ENCODE measurements at places on chromosomes 5 and 9.

- no peak for DNase-seq
These were observed 58.0 kb downstream of the PLAC8L1 start for GRCh38 chr5:146047396-146047795.

DNA sequence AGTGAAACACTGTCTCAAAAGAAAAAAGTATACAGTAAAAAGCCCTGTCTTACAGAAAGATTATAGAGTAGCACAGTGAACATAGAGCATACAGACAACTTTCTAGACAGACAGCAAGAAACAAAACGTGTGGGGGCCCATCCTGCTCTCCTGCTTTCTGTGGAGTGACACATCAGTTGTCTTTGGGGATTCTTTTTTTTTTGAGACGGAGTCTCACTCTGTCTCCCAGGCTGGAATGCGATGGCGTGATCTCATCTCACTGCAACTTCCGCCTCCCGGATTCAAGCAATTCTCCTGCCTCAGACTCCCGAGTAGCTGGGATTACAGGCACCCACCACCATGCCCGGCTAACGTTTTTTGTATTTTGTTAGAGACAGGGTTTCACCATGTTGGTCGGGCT is 14.9 kb downstream of the CDHR2 start:
- DNase-seq = no peak

GRCh38 chr9:110555551-110556331 is 23.8 kb downstream of the SVEP1 start:
- no peak for DNase-seq

- DNase-seq = no peak
These were observed 78.6 kb upstream of the FBXL7 start for GRCh38 chr5:15421381-15421780.

GRCh38 chr5:59387127-59387526 is 506.4 kb downstream of the PDE4D start:
- no peak for DNase-seq

DNA sequence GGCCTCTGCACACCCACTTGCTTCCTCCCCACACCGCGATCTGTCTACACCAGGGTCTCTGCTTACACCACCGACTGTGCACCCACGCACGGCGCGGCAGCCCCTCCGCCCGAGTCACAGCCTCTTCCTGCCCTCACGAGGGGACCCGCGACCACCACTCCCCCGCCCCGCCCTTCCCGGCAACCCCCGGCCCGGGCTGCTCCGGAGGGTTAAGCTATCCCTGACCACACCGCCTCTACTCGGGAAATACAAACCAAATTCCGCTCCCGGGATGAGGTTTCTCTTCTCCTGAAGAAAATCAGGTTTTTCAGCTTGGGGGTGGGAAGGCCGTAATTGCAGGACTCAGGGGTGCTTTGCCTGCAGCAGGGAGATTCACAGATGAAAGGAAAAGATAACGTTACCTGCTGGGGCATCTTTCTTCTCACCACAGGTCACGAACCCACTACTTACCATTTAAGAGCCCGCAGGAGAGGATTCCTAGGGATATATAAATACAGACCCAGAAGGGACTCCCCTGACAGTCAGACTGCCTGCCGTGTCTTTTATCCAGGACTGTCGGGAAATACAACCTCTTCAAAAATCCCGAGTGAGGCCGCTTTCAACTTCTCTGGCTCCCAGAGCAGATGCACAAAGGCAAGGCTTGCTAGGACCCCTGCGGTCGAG is 63.5 kb downstream of the ROR2 start:
- DNase-seq = no peak

GRCh38 chr9:14479163-14479560 is 165.2 kb upstream of the NFIB start:
- no peak for DNase-seq

DNA sequence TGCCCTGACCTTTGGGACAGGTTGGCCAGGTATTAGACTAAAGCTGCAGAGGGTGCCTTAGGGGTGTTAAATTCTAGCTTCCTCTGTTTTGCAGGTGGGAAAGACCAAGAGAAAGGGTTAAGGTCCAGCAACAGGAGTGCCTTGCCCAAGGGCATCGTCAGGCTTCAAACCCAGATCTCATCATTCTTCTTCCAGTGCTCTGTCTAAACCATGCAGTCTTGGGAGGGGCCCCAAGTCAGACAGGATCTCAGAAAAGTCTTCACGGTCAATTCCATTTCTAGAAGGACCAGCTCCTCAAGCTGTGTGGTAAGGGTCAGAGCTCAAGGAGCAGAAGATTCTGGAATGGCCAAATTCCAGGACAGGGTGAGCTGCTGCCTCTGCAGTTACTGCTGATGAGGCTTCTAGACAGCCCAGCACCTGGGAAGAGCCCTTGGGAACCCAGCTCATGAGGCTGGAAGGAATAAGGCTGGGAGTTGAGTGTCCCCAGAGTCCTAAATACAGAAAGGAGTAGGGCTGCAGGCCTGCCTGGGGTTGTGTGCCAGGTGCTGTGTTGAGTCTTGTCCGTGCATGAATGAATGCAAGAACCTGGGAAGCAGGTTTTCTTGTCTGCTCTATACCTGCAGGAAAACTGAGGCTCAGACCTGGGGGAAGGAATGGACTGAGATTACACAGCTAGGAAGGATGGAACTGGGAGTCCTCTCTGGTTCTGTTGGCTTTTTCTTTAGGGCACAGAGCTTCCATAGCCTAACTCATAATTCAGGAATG is 69.3 kb downstream of the WWC1 start:
- no peak for DNase-seq

GRCh38 chr5:176535664-176536131 is 1.5 kb downstream of the RNF44 start:
- DNase-seq = no peak

DNA sequence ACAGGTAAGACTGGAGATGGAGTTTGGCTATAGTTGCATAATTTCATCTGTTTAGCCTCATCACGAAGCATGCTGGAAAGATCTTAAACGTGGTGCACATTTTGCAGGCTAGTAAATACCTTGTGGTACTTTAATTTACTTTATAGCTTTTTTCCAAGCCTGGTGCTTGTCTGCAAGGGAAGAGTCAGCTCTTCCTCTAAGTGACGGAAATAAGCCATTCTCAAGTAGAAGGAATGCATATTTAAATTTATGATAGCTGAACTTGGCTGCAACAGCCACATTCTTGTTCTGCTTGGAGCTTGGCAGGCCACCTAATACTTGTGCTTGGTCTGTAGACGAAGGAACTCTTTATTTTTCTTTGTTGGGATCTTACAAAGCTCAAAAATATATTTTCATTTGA is 188.0 kb upstream of the PIK3R1 start:
- no peak for DNase-seq

- no peak for DNase-seq
These were observed 64.3 kb downstream of the CXXC5 start for GRCh38 chr5:139712412-139712811.

DNA sequence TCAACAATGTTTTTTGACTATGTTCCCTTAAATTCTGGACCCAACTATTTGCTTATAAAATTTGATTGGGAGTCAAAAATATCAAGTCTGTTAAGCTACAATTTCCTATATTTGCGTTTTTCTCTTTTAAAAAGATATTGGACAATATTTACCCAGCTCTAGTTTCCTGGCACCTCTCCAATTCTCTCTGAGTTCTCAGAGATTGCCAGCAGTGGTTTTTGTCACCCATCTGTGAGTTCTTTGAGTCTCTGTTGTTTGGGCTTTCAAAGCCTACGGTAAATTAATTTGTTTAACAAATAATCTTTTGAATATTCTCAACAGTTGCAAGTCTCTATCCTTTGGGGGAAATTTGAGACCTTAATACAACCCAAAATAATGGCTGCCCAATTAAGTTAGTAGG is 174.2 kb upstream of the PUM3 start:
- no peak for DNase-seq

GRCh38 chr5:1805736-1806135 is 4.5 kb downstream of the NDUFS6 start:
- no peak for DNase-seq

- no peak for DNase-seq
These were observed 327.5 kb upstream of the ZNF462 start for GRCh38 chr9:106535439-106535838.

DNA sequence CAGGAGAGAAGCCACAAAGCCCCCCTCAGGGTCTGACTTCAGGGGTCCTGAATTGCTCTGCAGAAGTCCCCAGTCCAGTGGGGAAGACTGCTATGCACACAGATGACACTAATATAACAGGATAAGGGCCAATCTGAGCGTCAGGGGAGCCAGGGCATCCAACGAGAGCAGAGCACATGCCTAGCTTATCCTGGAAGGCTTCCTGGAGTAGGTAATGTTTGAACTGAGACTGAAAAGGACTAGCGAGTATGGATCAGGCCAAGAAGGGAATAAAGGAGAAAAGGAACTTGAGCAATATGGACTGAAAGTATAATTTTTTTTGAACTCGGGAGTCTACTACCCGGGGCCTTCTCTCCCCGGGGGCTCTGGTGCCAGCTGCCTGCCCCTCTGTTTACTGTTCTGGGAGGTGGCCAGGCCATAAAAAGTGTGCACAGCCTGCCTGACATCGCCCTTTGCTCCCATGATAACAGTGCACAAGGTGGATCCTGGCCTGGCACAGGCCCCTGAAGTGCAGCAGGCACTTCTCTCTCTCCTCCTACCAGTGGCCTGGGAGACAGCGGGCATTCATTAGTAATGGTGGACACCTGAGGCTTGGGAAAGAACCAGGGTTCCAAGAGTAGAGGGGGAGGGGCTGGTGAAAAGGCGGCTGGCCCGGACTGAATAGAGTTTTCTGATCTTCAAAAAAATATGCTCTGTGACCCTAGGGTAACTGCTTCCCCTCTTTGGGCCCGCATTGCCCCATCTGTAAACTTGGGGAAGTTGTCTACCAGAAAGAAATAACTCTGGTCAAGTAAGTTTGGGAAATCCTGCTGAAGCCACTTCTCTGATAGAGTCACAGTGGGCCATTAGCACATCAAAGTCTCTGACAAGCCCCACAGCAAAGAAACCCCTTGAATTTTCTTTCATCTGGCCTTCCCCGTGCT is 4.6 kb upstream of the SLC6A7 start:
- no peak for DNase-seq

DNA sequence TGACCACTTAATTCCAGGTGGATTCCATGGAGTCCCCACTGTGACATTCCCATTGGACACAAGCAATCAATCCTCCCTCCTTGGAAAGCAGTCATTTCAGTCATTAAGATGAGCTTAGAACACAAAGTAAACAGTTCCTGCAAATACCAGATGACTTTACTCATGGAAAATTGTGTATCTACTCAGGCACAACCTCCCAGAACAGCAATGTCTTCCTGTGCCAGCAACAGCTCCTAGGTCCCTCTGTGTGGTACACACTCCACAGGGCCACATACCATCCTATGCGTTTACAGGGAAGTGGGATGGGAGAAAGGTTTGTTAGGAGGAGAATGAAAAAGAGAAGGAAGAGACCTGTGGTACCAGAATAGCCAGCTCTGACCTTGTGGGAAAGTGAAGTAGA is 53.7 kb downstream of the MTMR12 start:
- DNase-seq = no peak

DNA sequence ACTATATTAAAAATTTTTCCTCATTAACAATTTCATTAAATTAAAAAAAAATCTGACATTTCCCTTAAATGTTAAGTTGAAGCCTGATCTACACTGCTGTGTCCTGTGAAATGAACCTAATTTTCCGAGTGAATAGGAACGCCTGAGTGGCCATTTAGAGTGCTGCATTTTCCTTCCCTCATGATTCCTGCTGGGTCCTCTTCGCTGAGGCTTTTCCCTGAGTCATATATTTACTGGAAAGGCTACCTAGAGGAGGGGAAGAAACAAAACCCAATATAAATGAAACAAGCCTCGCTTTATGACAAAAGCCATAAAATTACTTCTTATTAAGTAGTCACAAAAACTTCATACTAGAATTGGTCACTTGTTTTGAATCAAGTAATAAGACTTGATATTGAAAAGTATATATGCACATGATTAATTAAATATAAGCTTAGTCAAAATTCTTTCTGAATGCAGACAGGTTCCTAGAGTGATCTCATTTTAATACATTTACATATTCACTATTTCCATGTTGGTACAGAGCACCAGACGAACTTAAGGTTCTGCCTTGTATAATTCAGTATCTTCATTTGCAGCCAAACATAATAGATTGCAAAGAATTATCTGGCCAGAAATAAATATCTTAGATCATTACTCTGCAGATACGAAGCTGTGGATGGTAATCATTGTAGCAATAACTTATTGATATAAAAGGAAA is 6.3 kb upstream of the ISCA1 start:
- no peak for DNase-seq

- no peak for DNase-seq
These were observed 190.8 kb upstream of the RASA1 start for GRCh38 chr5:87076931-87077330.

DNA sequence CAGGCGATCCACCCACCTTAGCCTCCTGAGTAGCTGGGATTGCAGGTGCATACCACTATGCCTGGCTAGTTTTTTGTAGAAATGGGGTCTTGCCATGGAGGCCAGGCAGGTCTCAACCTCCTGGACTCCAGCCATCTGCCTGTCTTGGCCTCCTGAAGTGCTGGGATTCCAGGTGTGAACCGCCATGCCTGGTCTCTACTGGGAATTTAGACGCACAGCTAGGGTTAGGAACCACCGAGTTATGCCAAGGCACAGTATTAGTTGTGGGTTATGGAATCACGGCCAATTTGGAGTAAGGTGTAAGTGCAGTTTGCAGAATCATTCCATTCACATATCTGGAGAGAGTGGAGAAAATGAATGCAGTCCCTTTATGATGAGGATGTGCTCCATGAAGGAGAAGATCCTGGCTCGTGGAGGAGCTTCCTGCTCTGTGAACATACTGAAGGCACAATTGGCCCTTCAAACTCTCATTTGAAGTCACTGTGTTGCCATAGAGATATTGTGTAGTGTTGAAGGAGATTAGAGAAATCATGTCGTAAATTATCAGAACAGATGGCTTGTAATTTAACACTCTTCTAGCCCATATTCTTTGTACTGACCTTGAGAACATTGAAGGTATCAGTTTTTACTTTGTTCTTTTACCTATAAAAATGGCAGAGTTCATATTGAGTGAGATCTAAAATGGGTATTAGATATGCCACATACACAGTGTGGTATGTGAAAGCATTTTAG is 18.8 kb downstream of the TRIO start:
- DNase-seq = no peak

DNA sequence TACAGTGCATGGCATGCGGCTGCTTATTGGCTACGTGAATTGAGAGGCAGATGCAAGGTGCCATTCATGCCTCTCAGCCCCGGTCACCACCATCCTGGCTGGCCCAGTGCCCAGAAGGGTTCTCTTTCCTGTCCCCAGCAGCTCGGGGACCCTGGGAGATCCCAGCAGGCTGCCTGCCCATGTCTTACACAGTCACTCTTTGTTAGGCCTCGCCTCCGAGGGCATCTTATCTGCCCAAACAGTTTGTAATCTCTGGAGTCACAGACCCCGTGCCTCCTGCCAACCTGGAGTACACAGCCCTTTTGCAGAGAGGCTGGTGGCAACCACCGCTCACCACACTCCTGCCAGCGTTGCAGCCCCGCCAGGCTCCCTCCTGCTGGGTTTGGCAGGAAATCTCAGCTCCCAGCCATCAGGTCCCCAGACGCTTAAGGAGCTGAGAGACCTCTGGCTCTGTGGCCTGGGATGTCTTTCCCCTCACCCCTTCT is 7.0 kb upstream of the AK1 start:
- DNase-seq = no peak

DNA sequence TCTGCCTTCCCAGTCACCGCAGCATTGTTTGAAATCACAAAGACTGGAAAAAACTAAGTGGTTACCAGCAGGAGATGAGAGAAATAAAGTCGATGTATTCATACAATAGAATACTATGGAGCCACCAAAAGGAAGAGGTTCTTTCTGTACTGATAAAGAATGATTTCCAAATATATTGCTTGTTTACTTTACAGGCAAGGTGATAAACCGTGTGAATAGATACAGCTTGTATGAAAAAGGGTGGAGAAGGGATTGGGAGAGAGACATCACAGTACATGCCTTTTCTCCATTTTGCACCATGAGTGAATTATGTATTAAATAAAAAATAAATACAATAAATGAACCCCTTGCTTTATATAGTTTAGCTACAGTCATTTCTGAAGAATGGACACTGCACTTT is 91.7 kb downstream of the RFK start:
- no peak for DNase-seq

Measured in activated CD4-positive, alpha-beta T cell treated with anti-CD3 and anti-CD28 coated beads, Interleukin-2, amount 50 U/mL, for 1 hour (primary cell).